Glutamatergic neuron (in vitro differentiated cells): ENCODE measurements at places on chromosomes 11 and 22. TPM values are rescaled to one million over a fixed set of nuclear protein-coding genes. Genes with fewer than 3 reads are reported as not detected.

- H3K27ac ChIP-seq = no peak overlapping the region
- DNase-seq = no peak
- no peaks in the 10 kb centered on the region for H3K4me1 ChIP-seq
- H3K4me3 ChIP-seq = no peak overlapping the region
These were observed 1.0 kb downstream of the DNHD1 start for GRCh38 chr11:6498121-6498520.

DNA sequence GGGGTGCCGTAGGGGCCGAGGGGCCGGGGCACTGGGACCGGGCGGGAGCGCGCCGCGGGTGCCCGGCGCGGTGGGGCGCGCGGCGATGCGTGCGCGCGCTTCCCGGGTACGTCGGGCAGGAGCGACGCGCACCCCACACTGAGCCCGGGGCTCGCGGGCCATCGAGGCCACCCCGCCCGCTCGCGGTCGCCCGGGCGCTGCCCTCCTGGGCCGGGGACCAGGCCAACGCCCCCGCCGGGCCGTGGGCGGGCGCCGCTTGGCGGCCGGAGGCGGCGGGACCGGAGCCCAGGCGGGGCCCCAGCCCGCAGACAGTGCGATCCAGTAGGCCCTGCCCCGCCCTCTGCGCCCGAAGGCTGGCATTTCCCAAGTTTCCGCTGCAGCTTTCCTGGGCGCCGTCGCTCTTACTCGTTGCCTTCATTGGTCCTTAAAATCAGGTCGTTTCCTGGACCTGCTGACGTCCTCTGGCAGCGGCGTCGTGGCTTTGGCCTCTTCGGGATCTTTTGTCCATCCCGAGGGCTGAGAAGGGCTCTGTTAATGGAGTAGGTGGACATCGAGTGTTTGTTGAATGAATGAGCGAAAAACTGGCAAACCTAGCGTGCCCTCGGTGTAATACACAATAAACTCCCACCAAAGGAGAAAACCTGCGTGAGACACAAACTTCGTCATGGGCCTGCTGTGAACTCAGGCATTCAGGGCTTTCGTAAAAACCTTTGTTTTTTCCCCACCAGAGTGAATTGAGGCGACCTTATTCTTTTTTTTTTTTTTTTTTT, 638 bp downstream of the PARVA start:
- peak; percentile 52 for DNase-seq
- H3K4me1 ChIP-seq = peaks cover 14% of the 10 kb centered on the region
- peak overlapping the region; percentile 96 for H3K4me3 ChIP-seq
- peaks cover 4% of the 10 kb centered on the region for H3K27me3 ChIP-seq
- peak overlapping the region; percentile 91 for H3K27ac ChIP-seq

- H3K27me3 ChIP-seq = peaks cover 5% of the 10 kb centered on the region
- no peaks in the 10 kb centered on the region for H3K36me3 ChIP-seq
- no peak overlapping the region for H3K4me3 ChIP-seq
- DNase-seq = no peak
- no peak overlapping the region for H3K27ac ChIP-seq
These were observed 6.2 kb downstream of the ZDHHC8 start for GRCh38 chr22:20137671-20138416.

PDGFB gene
- total RNA-seq = 0.44 TPM

DNA sequence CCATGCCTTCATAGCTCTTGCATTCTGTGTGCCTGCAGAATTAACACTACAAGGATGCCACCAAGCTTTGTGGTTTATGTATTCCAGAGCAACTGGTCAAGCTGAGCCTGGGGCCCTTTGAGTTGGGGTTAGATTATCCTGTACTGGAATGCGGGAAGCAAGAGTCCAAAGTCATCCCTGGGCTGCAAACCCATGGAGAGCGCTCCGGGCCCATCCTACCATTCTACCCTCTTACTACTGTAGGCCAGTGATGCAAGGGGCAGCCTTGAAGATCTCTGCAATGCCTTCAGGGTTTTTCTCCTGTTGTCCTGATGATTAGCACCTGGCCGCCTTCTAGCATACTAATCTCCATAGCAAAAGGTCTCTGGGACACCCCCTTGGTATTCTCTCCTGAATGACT, 51.3 kb downstream of the TUG1 start:
- H3K27ac ChIP-seq = no peak overlapping the region
- H3K4me1 ChIP-seq = no peaks in the 10 kb centered on the region
- H3K4me3 ChIP-seq = no peak overlapping the region
- DNase-seq = no peak

DNA sequence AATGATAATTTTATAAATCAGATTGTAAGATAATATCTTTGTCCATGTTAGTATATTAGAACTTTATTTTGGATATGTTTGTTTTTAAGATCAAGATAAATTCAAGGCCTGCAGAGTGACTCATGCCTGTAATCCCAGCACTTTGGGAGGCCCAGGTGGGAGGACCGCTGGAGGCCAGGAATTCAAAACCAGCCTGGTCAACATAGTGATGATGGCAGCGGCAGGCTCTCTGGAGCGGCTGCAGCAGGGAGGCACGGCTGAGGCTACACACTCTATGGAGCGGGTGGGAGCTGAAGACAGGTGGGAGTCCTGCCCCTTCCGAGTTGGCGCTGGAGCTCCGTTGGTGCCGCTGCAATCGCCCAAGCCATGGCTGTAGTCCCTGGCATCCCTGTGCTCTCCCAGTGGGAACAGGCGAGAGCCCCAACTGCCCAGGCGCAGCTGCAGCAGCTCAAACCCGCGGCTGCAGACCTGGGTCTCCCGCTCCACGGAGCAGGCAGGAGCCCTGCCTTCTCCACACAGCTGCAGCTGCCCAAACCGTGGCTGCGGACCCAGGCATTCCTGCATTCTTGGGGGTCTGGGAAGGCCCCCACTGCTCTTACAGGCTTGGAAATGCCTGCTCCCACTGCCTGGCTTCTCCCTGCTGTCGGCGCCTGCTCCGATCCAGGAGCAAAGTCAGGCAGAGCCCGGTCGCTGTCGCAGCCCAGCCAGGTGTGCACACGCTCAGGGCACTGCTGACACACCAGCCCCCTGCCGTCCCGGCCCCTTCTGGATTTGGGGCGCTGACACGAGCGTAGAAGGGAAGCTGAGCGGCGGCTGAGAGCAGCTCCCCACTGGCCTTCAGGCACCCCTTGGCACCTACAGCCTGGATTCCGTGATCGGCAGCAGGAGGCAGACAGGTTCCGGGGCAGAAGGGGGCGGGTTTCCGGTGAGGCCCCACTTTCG, 16.7 kb downstream of the C11orf54 start:
- no peak overlapping the region for H3K4me3 ChIP-seq
- DNase-seq = no peak
- no peak overlapping the region for H3K27ac ChIP-seq
